ENCODE measurements at places on chromosomes 4 and X. TPM values are rescaled to one million over a fixed set of nuclear protein-coding genes. Genes with fewer than 3 reads are reported as not detected.
A peak's percentile ranks its signal among the peaks of the same experiment; 100 is the strongest.

GRCh38 chrX:94400488-94400887 lies 726.5 kb downstream of the FAM133A start:
- peak; percentile 10 for DNase-seq

GRCh38 chrX:136200466-136200865 lies 50.7 kb downstream of the MAP7D3 start:
- DNase-seq: no peak

DNA sequence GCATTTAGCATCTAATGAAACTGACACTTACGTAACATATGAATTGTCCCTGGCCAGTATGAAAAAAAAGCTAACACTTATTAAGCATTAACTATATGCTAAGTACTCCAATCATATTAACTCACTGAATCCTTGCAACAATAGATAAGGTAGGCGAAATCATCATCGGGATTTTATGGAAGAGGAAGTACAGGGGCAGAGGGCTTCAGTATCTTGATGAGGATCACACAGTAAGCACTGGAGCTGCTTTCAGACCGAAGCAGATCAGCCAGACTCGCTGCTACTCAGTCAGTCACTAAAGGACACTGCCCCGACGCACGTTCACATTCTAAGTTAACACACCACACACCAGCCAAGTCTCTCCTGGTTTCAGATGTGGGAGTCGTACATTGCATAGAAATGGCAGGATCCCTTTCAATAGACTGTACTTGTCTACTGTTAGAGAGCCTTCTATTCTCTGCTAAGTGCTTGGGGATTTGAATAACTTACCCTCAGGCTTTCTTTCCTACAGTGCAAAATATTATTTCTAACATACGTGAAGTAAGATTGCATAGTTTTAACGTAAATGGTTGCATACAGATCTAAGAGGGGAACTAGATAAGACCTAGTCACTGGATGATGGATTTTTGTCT lies 540.2 kb upstream of the TENM3 start:
- no peak for DNase-seq

DNA sequence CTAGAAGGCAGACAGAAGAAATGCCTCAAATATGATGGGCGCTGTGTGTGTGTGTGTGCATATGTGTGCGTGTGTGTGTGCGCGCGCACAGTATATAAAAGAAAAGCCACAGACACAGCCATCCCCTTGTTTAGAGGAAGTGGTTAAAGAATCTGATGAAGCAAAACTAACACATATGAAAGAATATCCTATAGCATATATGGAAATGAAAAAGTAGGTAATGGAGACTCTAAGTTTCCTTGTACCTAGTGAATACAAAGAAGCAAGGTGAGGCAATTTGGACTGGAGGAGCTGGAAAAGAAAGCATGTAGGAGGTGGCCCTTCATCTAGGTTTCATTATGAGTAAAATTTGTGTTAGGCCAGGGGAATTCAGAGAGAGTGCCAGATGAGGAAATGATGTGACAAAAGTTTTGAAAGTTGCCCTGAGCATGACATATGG lies 58.6 kb upstream of the MCF2 start:
- no peak for DNase-seq

DNA sequence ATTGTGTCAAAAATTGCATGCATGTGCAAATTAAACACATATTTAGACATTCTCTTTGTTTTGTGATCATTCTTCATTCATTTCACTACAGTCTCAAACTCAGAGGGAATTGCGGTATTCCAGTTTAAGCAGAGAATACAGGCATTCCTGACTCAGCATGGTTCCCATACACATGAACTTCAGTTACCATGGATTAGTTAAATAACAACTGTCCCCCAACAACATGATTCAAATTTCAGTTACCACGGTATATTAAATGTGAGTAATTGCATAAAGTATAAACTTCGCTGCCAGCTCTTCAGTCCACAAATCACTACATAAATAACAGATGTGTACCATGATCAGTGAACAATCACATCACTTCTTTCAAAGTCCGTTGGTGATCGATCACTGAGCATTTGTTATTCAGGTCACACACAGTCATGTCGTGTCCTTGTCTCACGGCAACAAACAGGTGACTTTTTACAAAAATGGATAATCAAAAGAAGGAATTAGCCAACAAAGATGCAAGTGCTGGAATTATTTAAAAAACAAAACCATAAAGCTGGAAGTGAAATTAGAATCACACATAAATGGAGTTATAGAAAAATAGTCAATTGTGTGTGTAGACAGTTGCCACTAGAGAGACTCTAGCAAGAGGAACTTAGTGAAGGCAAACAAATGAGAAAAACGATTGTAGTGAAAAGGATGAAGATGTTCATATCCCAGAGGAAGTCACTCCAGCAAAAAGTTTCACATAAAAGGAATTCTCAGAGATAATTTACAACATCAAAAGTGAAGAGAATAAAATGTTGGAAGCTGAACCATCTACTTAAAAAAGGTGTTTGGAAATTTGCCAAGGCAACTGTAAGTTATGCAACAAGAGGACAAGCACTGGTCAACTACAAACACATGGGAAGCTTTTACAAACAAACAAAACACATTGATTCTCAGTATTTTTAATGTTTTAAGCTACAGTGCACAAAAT lies 138.6 kb upstream of the SMARCAD1 start:
- DNase-seq: no peak

CSAG2 gene
- total RNA-seq: not detected

- no peak for DNase-seq
Measured at GRCh38 chr4:71290476-71290875, 48.3 kb upstream of the SLC4A4 start.

- DNase-seq: no peak
Measured at GRCh38 chr4:24640366-24640765, 56.0 kb upstream of the DHX15 start.

DNA sequence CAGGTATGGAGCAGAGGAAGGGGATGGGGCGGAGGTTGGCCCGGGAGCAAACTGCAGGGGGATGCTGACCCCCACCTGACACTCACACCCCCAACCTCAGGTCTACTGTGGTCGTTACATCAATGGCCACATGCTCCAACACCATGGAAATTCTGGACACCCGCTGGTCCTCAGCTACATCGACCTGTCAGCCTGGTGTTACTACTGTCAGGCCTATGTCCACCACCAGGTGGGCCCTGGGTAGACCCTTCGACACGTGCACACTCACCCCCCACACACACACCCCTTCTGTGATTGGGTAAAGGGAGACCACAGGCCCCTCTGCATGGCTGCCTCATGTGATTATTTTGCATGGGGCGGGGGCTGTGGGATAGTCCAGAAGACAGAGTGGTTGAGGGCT lies 2.2 kb upstream of the ERAS start:
- no peak for DNase-seq

GRCh38 chr4:176238826-176239225 lies 30.2 kb downstream of the ASB5 start:
- DNase-seq: peak; percentile 78

DNA sequence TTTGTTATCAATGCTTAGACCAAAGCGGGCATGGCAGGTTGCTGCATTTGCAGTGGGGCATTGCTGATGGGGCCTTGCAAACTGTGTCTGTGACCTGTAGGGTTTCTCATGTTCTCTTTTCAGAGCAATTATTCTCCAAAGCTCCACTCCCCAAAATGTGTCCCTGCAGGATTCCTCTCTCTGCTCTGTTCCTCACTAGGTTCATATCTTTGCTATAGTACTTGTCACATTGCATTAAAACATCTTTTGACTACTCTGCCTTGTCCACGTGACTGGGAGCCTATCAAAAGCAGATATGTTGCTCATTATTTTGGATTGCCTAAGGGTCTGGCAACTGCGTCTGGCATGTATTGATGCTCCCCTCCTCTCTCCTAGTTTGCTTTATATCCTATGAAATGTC lies 177.7 kb upstream of the MID1 start:
- no peak for DNase-seq

GRCh38 chrX:77447653-77448569 lies 722 bp downstream of the FGF16 start:
- DNase-seq: no peak

DNA sequence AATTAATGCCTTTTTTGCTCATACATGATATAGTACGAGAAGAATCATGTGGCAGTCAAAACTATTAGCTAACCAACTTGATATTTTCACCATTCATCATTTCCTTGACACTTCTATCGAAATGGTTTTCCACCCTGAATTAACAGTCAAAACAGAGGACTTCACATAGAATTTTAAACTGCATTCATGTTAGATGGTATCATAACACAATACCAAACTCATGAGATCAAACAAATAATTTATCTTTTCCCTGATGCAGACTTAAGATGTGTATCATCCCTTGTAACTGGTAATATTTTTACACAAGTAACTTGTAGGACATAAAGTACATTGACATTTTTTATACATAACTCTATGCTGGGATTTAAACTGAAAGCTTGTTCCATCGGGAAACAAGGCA lies 18.2 kb upstream of the ANTXR2 start:
- no peak for DNase-seq

CT45A5 gene
- 0.50 TPM for total RNA-seq

SH2D1A gene
- total RNA-seq: not detected

- DNase-seq: peak; percentile 60
Measured at GRCh38 chr4:40448875-40449274, 113.7 kb downstream of the CHRNA9 start.

HELT gene
- total RNA-seq: not detected

AKAP14 gene
- not detected for total RNA-seq

DNA sequence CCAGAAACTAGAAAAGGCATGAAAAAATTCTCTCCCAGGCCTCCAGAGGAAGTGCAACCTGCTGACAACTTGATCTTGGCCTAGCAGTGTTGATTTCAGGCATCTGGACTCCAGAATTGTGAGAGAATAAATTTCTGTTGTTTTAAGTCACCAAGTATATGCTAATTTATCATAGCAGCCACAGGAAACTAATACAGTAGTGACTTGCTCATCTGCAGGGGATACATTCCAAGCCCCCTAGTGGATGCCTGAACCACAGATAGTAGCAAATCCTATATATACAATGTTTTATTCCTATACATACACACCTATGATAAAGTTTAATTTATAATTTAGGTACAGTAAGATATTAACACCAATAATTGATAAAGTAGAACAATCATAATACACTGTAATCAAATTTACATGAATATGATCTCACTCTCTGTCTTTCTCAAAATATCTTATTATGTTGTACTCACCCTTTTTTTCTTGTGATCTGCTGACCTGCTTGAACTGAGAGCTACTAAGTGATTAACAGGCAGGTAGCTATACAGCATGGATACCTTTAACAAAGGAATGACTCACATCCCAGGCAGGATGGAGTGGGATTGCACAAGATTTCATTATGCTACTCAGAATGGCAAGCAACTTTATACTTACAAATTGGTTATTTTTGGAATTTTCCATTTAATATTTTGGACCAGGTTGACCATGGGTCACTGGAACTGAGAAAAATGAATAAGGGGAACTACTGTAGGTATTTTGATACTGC lies 501.1 kb downstream of the KCNIP4 start:
- DNase-seq: peak; percentile 11

DNA sequence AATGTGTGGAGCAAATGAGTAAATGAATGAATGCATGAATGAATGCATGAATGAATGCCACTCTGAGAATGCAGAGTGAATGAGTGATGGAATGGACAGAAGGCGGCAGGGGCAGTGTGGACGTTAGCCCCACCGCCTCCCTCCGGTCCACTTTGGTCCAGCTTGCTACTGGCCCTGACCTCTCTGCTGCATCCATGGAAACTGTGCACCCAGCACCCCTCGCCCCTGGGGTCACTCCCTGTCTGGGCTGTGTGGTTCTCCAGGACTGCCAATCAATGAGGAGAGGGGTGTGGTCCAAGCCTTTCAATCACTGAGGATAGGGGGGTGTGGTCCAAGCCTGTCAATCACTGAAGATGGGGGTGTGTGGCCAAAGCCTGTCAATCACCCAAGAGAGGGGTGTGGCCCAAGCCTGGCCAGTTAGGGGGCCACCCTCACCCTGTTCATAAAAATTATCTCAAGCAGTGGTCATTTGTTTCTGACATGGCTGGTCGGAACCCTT lies 39.2 kb upstream of the ASMTL start:
- no peak for DNase-seq

DNA sequence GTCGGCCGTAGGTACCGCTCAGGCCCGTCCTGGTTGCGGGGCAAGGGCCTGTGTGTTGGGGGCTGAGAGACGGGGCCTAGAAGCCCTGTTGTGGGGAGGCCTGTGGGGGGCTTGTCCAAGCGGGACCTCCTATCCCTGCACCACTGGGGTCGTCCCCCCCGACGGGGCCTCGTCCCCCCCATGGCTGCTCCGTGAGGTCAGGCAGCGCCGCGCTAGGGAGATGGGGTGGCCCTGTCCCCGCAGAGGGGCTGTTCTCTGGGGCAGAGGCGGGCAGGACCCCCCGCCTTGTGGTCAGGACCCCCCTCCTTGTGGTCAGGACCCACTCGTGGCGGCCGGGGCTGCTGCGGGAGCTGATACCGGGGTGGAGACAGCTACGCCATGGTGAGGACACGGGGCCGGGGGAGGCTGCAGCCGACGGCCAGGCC lies 12.1 kb upstream of the GTPBP6 start:
- DNase-seq: no peak

- DNase-seq: no peak
Measured at GRCh38 chr4:136651932-136652331, 880.4 kb downstream of the PCDH18 start.

DNA sequence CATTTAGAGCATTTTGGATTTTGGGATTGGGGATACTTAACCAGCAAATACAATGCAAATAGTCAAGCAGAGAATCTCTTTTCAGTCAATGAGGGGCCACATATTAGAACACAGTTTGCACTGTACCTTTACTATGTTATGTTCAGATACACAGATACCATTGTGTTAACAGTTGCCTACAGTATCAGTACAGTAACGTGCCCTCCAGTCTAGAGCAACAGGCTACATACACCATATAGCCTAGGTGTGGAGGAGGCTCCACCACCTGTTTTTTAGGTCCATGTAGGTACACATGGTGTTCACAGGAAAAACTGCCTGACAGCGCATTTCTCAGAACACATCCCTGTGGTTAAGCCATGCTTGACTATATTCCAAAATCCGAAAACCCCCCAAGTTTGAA lies 9.1 kb downstream of the GRPEL1 start:
- DNase-seq: no peak

OTUD5 gene
- 22.3 TPM for total RNA-seq

NPY1R gene
- 2.0 TPM for total RNA-seq

- no peak for DNase-seq
Measured at GRCh38 chr4:44740201-44740600, 13.8 kb upstream of the GNPDA2 start.

GRCh38 chr4:2438822-2439718 lies 20.3 kb downstream of the CFAP99 start:
- no peak for DNase-seq

TMEM271 gene
- total RNA-seq: 0.08 TPM

DNA sequence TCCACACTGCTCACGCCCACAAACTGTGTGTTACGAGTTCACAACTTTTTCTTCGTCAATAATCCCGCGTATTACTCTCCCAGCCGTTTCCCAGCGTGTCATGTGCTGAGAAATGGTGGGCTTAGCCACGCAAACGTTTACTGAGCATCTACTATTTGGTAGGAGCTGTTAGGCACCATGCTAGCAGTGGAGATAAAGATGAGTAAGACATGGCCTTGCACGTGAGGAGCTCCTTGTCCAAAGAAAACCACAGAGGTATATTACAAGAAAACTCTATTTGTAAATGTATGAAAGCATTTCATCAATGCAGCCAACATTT lies 821 bp upstream of the TMEM128 start:
- DNase-seq: no peak

- no peak for DNase-seq
Measured at GRCh38 chr4:169933531-169933930, 92.7 kb downstream of the MFAP3L start.
